ENCODE measurements at places on chromosomes 7 and 10. TPM values are rescaled to one million over a fixed set of nuclear protein-coding genes. Genes with fewer than 3 reads are reported as not detected.

Gene IFIT1
- polyA plus RNA-seq = 23.0 TPM

Gene SPDYE8
- polyA plus RNA-seq = not detected

Gene HEPACAM2
- polyA plus RNA-seq = not detected

Gene TUBAL3
- polyA plus RNA-seq = not detected

Gene PDE6C
- 0.02 TPM for polyA plus RNA-seq

Gene CDK14
- polyA plus RNA-seq = 12.6 TPM

Gene HOXA11
- 0.11 TPM for polyA plus RNA-seq

Gene GIMAP5
- 19.3 TPM for polyA plus RNA-seq

Gene C10orf53
- not detected for polyA plus RNA-seq

Gene PTER
- 19.2 TPM for polyA plus RNA-seq
